ENCODE measurements at places on chromosomes 16 and 17.
A peak's percentile ranks its signal among the peaks of the same experiment; 100 is the strongest.

- no peak for DNase-seq
Measured at GRCh38 chr17:74659889-74660288, 36.4 kb upstream of the CD300E start.

- DNase-seq = no peak
Measured at GRCh38 chr17:76688165-76688622, 22.6 kb downstream of the MXRA7 start.

DNA sequence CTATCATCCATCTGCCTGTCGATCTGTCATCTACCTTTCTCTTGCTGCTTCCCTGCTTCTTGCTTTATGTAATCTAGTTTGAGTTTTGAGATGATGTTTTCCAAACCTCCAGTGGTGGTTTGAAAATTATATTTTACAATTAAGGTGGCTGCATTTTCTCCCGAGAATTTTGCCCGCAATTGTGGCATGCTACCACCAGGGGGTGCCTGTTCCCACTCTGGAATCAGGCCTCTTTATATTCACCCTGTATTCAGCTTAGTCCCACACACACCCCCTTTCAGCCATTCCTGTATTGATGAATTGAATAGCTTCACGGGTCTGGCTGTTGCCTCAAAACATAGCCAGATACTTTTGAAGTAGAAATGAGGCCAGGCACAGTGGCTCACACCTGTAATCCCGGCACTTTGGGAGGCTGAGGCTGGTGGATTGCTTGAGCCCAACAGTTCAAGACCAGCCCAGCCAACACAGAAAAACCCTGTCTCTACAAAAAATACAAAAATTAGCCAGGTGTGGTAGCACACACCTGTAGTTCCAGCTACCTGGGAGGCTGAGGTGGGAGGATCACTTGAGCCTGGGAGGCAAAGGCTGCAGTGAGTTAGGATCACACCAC, 3.2 kb downstream of the PRSS22 start:
- DNase-seq = no peak

DNA sequence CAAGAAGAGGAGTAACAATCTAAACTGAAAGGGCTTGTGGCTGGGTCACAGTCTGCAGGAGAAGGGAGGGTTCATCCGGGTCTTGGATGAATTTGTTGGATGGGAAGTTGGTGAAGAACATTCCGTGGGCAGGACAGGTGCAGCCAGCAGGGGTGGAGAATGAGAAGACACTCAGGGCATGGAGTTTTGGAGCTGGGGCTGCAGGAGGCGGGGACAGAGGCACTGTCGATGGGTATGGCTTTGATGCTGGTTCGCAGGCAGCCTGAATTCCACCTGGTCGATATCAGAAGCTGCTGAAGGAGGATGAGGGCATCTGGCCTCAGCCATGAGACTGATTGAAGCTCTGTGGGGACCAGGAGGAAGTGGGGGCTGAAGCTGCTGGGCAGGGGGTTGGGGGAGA, 36.1 kb upstream of the CBFA2T3 start:
- DNase-seq = no peak

- DNase-seq = no peak
Measured at GRCh38 chr16:4052801-4053293, 63.4 kb downstream of the ADCY9 start.

- no peak for DNase-seq
Measured at GRCh38 chr17:45628019-45628418, 137.5 kb upstream of the PLEKHM1 start.

DNA sequence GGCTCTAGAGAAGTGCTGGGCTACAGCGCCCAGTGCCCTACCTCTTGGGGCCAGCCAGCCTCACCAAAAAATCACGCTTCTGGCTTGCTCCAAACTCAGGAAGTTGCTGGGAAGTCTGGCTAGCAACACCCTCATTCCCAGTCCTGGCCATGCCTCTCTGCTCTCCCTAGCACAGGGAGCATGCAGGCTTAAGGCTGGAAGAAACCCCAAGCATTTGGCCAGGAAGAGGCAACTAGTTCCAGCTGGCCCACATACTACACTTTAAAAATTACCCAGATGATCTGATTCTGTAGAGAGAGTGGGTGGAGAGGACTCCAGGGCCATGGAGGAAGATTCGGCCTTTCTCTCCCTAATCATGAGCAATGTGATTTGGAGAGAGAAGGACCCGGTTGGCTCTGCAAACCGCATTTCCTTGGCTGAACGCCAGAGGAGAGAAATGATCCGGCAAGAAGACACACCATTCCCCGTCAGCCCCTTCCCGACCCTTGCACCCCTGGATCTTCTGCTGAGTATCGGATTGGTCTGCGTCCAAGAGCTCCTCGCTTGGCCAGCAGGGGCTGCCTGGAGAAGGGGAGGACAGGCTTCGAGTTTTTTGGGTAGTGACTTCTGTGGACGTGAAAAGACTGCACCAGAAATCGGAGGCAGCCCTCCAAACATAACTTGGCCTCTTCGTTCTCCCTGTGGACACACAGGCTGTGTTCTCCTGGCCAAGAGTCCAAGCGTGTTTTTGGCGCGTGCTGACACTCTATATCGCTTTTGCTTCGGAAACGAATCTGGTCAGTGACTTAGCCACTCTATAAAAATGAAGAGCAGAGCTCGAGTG, 406.3 kb downstream of the WWOX start:
- no peak for DNase-seq

DNA sequence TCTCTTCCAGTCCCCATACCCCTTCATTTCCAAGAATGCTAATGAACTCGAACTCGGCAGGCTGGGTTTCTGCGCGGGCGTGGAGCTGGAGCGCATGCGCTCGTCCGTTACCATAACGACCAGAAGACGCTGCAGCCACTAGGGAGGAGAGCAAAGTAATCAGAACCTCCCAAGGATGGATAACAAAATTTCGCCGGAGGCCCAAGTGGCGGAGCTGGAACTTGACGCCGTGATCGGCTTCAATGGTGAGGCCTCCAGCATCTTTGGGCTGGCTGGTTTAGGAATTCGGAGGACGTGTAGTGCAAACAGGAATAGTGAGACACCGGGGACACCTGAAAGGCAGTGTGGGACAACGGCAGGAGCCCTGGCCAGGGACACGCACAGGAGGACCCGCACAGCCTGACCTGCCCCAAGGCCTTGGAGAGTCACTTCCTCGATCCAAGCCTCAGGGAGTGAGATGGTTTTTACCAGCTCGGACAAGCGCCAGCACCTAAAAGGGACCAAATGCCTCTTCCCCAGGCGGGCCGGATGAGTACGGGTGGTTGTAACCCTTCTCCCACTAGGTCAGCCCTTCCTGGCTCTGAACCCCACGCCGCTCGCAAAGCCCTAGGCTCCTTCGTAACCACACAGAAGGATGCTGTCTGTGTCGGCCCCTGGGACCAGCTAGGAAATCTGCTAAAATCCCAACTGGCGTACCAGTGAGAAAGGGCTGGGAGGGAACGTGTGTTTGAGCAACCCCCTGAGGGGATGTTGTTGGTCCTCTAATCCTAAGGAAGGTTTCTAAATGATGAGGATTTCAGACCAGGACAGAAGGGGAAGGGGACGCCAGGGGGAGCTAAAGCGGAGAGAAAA, at the start of gene CFAP52:
CFAP52 (plus strand) TSS at position 122 of the 852 bp plus-strand sequence; CDS start at position 176, 54 bp downstream.
- peak; percentile 59 for DNase-seq

DNA sequence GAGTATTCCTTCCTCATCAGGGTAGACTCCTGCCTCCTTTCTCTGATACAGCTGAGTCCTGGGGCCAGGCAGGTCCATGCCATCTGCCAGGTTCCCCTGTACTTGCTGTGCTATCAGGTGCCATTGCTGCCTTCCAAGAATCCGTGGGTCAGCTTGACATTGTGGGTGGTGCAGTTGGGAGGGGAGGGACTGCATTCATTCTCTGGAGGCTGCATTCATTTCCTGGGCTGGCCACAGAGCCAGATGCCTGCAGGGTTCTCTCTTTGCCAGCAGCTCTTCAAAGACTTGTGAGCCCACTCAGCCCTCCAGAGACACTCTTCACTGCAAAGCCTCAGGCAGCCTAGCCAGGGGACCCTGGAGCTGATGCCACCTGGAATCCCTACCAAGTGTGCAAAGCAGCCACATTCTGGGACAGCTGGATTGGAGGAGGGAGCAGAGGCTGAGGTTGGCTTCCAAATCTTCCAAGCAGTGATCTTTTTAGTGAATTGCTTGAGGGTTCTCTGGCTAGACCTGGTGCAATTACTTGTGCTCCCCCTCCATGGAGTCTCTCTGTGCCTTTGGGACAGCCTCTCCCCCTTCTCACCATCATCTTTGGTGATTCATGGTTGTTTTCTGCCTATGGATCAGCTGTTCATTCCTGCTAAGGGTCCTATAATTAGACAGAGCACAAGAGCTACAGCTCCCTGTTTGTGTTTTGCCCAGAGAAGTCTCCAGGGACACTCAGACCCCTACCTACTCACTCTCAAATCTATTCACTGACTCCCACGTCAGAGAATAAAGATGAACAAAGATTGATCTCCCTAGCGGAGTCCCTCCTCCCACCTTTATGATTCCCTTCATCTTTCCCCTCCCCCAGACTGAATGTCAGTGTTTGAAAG, 20.9 kb downstream of the ANKFN1 start:
- DNase-seq = no peak

- DNase-seq = no peak
Measured at GRCh38 chr17:45326626-45327025, 9.8 kb upstream of the MAP3K14 start.

DNA sequence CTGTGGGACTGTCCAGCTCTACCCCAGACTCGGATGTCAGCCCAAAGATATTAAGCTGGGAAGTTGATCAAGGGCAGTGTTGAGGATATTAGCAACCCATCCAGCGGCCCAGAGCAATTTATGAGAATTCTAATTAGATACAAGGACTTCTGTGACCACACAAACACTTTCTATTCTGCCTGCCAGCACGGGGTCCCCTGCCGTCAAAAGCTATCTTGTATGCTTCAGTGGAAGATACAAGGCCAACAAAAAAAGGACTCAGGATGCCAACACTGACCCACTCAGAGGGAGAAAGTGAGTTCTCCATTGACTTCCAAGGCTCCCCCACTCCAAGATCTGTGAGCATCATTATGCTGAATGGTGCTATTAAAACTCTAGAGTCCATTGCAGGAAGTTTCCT, 390.7 kb downstream of the GRIN2A start:
- no peak for DNase-seq

DNA sequence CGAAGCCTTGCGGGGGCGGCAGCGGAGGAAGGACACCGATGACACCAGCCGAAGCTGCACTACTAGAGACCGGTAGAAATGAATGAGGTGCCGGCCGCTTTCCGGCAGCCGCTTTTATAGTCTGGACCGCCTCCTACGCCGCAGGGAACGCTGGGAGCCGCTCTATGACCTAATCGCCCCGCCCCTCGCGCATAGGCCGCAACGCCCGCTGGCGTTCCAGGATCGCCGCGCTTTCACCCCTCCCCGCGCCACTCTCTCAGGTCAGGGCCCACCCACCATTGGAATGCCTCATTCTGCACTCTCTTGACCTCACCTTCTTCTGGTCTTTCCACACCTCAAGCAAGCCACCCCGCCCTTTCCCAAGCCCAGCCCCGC, at the start of gene DDX5:
DDX5 (minus strand) TSS at position 89 of the 375 bp plus-strand sequence. CDS start 170 bp downstream, outside the sequence.
- peak; percentile 100 for DNase-seq

GRCh38 chr17:49766918-49767530, 3.1 kb upstream of the FAM117A start:
- no peak for DNase-seq

DNA sequence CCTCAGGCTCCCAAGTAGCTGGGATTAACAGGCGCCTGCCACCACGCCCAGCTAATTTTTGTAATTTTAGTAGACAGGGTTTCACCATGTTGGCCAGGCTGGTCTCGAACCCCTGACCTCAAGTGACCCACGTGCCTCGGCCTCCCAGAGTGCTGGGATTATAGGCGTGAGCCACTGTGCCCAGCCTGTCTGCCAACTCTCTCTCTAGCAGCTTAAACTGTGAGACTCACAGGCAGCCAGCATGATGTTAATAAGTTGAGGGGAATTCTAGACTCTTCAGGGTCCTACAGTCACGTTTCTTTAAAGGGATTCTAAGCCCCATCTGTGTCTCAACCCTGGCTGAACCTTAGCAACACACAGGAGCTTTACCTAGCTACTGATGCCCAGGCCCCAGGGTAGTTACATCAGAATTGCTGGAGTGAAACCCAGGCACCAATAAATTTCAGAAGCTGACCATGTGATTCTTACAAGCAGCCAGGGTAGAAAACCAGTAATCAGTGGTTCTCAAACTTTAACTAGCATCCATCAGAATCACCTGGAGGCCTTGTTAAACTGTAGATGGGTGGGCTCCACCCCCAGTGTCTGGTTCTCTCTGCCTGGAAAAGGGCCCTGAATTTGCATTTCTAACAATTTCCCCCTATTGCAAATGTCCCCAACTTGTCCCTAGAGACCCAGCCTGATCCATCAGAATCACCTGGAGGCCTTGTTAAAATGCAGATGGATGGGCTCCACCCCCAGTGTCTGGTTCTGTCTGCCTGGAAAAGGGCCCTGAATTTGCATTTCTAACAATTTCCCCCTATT, 30.7 kb downstream of the GPRC5B start:
- no peak for DNase-seq

DNA sequence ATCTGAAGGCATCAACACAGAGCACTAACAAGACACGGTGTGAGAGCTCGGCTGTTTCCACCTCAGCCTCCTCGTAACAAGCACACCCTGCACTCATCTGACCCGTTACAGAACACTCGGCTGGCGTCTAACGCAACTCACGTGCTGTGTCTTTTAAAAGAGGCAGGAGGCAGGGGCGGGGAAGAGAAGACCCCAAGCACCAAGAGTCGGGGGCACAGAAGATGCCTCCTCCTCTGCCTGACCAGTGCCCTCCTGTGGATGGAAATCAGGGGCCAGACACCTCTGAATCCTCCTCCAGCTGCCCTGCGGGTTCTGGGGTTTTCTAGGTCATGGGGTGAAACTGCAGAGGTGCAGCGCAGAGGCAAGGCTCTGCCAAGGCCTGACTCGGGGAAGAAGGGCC, 74.3 kb downstream of the ZNF778 start:
- DNase-seq = no peak

DNA sequence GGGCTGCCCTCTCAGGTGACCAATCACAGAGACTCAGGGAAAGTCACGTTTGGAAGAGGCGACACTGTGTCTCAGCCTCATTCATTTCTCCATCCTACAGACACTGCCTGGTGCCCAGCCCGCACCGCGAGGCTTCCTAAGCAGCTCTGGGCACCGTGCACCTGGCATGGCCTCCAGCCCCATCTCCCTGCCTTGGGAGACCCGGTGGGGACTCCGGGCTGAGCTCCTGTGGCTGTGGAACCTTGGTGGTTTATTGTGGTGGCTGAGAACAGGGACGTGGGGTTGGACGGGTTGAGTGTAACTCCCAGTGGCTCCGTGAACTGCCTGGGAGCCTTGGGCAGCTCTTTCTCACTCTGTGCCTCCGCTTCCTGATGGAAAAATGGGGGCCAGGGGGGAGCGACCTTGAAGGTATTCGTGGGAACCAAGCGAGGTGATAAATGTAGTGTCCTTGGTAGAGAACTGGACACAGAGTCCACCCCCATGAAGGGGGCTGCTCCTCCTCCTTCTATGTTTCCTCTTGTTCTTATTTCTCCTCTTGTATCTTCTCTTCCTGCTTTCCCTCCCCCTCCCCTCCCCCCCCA, 215.4 kb downstream of the SEC14L1 start:
- DNase-seq = no peak

DNA sequence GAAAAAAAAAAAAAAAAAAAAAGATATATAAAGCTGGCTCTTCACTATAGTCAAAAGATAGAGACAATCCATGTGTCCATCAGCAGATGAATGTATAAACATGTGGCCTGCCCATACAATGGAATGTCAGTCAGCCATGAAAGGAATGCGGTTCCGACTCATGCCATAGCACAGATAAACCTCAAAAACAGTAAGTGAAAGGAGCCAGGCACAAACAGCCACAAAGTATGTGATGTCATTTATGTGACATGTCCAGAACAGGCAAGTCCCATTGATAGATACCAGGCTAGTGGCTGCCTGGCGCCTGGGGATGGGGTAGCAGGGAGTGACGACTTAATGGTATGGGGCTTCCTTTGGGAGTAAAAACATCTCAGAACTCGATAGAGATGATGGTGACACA, 155.7 kb downstream of the CMIP start:
- no peak for DNase-seq

Data from stimulated activated naive CD4-positive, alpha-beta T cell treated with Interleukin-2 at 50 U/mL for 16 hours (primary cell).